Activated CD4-positive, alpha-beta T cell treated with anti-CD3 and anti-CD28 coated beads for 36 hours (primary cell): ENCODE measurements at places on chromosomes 5 and 9.

DNA sequence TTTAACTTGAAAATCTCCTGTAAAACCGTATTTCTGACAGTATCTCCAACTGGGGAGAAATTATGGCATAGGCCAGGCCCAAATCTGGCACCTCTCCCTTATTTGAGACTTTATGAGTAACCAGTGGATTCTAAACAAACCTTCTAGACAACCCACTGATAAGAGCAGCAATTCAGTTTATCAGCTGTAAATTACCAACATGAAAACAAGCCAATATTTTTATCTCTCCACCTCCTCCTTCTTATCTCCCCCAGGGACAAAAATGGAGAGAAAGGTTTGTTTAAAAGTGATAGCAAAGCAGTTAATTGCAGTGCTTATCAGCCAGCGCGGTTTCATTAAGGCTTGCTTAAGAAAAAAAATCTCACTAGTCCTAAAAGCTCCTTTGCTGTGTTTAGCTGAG is 53.8 kb downstream of the KCNV2 start:
- DNase-seq: no peak

GRCh38 chr5:159878988-159879471 is 37.3 kb upstream of the ADRA1B start:
- DNase-seq: no peak

GRCh38 chr9:93620881-93621820 is 44.8 kb downstream of the PHF2 start:
- DNase-seq: no peak

DNA sequence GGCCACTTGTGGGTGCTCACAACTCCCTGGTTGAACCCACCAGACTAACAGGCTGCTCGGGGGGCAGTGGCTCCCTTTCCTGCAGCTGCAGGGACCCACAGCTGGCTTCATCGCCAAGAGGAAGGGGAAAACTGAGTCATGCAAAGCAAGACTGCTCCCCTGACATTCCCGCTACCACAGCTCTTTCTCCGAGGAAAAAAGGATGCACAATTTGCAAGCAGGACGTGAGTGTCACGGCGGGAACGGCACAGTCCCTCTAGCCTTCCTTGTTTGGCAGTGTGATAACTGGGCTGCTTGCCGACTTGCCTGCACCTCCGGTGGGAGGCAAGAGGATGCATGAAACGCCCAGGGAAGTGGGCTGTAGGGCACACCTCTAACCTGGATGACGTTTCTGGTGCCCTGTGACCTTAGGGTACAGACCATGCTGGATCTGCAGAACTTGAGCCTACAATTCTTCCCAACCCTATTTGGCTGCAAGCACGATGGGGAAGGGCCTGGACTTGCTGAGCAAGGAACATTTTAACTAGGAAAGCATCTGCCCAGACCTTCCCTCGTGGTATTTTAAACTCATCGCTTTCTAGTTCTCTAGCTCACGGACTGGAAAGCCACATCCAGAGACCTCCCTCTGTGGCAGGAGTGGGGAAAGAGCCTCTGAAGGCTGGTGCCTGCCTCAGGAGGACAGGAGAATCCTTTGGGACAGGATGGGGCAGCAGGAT is 7.8 kb downstream of the SH3PXD2B start:
- no peak for DNase-seq
